ENCODE measurements at places on chromosomes 1 and 21. TPM values are rescaled to one million over a fixed set of nuclear protein-coding genes. Genes with fewer than 3 reads are reported as not detected.

GRCh38 chr1:47669081-47669585 lies 231.3 kb downstream of the FOXD2 start:
- DNase-seq = no peak

GRCh38 chr1:17437260-17437579 lies 2.3 kb downstream of the RCC2 start:
- DNase-seq = no peak

- DNase-seq = no peak
Observed at GRCh38 chr1:185292237-185292636, 24.8 kb downstream of the IVNS1ABP start.

DNA sequence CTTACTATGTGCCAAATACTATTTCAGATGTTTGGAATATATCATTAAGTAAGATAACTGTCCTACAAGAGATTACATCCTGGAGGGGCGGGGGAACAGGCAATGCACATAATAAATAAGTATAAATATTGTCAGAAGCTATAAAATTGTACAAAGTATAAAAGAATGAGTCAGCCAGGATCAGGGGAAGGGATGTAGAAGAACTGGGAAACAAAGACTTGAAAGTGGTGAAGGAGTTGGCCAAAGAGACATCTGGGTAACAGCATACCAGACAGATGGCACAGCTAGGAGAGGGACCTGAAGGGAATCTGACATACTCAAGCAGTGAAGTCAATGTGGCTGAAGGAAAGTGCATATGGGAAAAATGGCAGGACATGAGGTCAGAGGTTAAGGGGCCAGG lies 53.9 kb downstream of the CYYR1 start:
- no peak for DNase-seq

- DNase-seq = no peak
Observed at GRCh38 chr1:74517599-74518051, 5.2 kb upstream of the LRRC53 start.

- DNase-seq = no peak
Observed at GRCh38 chr1:39044762-39045161, 18.6 kb downstream of the NDUFS5 start.

GRCh38 chr1:196114193-196114592 lies 494.0 kb downstream of the KCNT2 start:
- DNase-seq = no peak

GRCh38 chr1:237791592-237791991 lies 99.1 kb downstream of the ZP4 start:
- DNase-seq = no peak

The LYPD8 gene
- total RNA-seq = not detected

The OR2L2 gene
- 0.10 TPM for total RNA-seq

The IL12RB2 gene
- 2.8 TPM for total RNA-seq

The GFI1 gene
- 0.76 TPM for total RNA-seq

The FAM163A gene
- total RNA-seq = 0.10 TPM

The LRRC71 gene
- not detected for total RNA-seq

The SNX7 gene
- 84.6 TPM for total RNA-seq

The KPNA6 gene
- total RNA-seq = 60.7 TPM
